Sigmoid colon (tissue), 7 donors: ENCODE measurements at places on chromosomes 11 and 22. TPM values are rescaled to one million over a fixed set of nuclear protein-coding genes. Genes with fewer than 3 reads are reported as not detected.

The ELFN2 gene
- under 0.01 TPM for total RNA-seq

- H3K27me3 ChIP-seq, result no peaks in the 10 kb centered on the region
- H3K4me1 ChIP-seq, result no peaks in the 10 kb centered on the region
- no peak overlapping the region for H3K4me3 ChIP-seq
- no peak overlapping the region for H3K27ac ChIP-seq
- DNase-seq, result peak; percentile 56
- peaks cover 45% of the 10 kb centered on the region for H3K36me3 ChIP-seq
Measured at GRCh38 chr22:49904040-49904369, 14.2 kb downstream of the ALG12 start.

GRCh38 chr11:62241095-62241494 is 944 bp upstream of the SCGB1D2 start:
- H3K4me3 ChIP-seq, result no peak overlapping the region
- no peak for DNase-seq
- H3K27me3 ChIP-seq, result no peaks in the 10 kb centered on the region
- H3K4me1 ChIP-seq, result no peaks in the 10 kb centered on the region
- H3K36me3 ChIP-seq, result no peaks in the 10 kb centered on the region
- H3K27ac ChIP-seq, result no peak overlapping the region

DNA sequence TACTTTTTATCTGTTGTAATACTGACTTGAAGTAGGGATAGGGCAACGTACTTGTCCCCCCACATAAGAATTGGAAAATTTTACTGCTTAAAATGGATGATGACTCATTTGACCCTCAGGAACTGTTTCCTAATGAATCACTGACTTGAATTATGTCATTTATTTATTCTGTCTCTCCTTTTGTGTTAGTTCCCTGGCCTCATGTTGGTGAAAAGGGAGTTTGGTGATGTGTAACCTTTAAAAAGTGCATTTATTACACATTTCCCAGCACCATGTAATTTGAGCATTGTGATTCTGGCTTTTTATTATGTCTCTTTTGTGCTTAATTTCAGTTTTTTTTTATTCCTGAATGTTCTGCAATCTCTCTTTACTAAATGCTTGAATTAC is 20.3 kb upstream of the PGM2L1 start:
- H3K27me3 ChIP-seq, result no peaks in the 10 kb centered on the region
- H3K4me1 ChIP-seq, result peaks cover 9% of the 10 kb centered on the region
- H3K4me3 ChIP-seq, result no peak overlapping the region
